Stimulated activated CD8-positive, alpha-beta memory T cell treated with anti-CD3 and anti-CD28 coated beads, Interleukin-4, amount 100 ng/mL, for 1 hour (primary cell): ENCODE measurements at places on chromosomes 2 and 18.

- DNase-seq, result no peak
Measured at GRCh38 chr2:172251231-172251630, 148.5 kb upstream of the DLX2 start.

DNA sequence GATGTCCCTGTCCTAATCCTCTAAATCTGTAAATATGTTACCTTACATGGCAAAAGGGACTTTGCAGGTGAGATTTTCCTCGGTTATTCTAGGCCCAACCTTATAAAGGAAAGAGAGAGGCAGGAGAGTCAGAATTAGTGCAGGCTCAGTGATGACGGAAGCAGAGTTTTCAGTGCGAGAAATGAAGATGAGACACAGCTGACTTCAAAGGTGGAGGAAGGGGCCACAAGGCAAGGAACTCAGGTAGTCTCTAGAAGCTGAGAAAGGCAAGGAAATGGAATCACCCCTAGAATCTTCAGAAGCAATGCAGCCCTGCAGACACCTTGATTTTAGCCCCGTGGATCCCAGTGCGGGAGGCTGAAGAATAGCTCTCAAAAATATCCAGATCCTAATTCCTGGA is 7.2 kb upstream of the LCLAT1 start:
- no peak for DNase-seq

- no peak for DNase-seq
Measured at GRCh38 chr2:30847329-30847728, 40.1 kb upstream of the CAPN13 start.

GRCh38 chr2:198004921-198005829 is 200.8 kb downstream of the PLCL1 start:
- no peak for DNase-seq

GRCh38 chr2:54652540-54652939 is 70.9 kb upstream of the EML6 start:
- no peak for DNase-seq
